Thymus (tissue), 14 donors: ENCODE measurements at places on chromosomes 11 and 22. TPM values are rescaled to one million over a fixed set of nuclear protein-coding genes. Genes with fewer than 3 reads are reported as not detected.

DNA sequence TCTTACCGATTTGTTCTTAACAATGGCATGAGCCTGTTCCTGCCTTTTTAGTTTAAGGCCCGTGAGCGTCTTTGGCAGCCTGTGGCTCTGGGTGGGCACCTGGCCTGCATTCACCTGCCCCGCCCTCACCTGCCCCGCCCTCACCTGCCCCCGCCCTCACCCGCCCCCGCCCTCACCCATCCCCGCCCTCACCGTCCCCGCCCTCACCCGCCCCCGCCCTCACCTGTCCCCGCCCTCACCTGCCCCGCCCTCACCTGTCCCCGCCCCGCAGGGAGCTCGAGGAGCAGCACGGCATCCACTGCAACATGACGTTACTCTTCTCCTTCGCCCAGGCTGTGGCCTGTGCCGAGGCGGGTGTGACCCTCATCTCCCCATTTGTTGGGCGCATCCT is 14.2 kb downstream of the GATD1 start:
- H3K27me3 ChIP-seq = no peaks in the 10 kb centered on the region
- no peaks in the 10 kb centered on the region for H3K4me1 ChIP-seq
- peaks cover 81% of the 10 kb centered on the region for H3K36me3 ChIP-seq
- DNase-seq = no peak
- H3K27ac ChIP-seq = no peak overlapping the region
- H3K4me3 ChIP-seq = no peak overlapping the region

DNA sequence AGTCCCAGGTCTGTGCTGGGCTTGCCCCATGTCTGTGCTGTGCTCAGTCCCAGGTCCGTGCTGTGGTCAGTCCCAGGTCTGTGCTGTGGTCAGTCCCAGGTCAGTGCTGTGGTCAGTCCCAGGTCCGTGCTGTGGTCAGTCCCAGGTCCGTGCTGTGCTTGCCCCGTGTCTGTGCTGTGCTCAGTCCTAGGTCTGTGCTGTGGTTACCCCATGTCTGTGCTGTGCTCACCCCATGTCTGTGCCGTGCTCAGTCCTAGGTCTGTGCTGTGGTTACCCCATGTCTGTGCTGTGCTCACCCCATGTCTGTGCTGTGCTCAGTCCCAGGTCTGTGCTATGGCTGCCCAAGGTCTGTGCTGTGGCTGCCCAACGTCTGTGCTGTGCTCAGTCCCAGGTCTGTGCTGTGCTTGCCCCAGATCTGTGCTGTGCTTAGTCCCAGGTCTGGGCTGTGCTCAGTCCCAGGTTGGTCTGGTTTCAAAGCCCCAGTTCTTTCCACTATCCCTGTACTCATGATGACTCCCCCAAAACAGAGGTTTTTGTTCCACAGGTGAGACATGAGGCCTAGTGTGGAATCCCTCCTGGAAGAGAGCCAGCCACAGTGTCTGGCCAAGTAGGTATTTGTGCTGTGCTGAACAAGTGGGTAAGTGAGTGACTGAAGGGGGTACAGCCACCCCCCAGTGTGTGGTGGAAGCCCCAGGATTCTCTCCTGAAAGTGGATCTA is 34.8 kb downstream of the IRAG1 start:
- DNase-seq = no peak
- no peaks in the 10 kb centered on the region for H3K36me3 ChIP-seq
- H3K27me3 ChIP-seq = no peaks in the 10 kb centered on the region
- no peaks in the 10 kb centered on the region for H3K4me1 ChIP-seq
- no peak overlapping the region for H3K4me3 ChIP-seq
- H3K27ac ChIP-seq = no peak overlapping the region

DNA sequence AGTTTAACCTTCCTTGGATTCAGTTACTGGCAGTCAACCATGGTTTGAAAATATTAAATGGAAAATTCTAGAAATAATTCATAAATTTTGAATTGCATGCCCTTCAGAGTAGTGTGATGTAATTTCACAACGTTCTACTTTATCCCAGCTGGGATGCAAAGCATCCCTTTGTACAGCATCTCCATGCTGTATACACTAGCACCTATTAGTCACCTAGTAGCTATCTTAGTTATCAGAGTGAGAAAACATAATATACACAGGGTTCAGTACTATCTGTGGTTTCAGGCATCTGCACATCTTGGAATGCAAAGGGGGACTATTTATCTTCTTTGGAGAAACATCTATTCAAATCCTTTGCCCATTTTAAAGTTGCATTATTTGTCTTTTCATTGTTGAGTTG is 30.8 kb downstream of the CBL start:
- H3K4me1 ChIP-seq = peaks cover 17% of the 10 kb centered on the region
- H3K4me3 ChIP-seq = no peak overlapping the region
- no peak for DNase-seq

CTSF gene
- 4.7 TPM for total RNA-seq

DNA sequence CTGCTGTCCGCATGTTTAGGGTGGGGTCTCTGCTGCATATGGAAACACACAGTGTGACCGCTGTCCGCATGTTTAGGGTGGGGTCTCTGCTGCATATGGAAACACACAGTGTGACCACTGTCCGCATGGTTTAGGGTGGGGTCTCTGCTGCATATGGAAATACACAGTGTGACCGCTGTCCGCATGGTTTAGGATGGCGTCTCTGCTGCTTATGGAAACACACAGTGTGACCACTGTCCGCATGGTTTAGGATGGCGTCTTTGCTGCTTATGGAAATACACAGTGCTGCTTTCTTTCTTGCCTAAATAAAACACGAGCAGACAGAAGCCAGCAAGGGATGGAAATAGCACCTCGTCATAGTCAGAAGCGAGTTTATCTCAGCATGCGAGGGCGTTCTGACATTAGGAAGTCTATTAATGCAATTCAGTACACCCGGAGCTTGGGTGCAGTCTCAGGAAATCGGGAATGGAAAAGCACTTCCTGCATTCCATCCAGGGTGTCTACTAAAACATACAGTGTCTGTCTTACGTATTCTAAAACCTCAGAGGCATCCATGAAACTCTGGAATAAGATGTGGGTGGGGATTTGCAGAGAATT is 32.6 kb upstream of the TOLLIP start:
- H3K4me3 ChIP-seq = no peak overlapping the region
- no peaks in the 10 kb centered on the region for H3K36me3 ChIP-seq
- H3K27me3 ChIP-seq = peaks cover 30% of the 10 kb centered on the region
- DNase-seq = no peak

ACRV1 gene
- not detected for total RNA-seq

GAL3ST1 gene
- total RNA-seq = 0.09 TPM

DNA sequence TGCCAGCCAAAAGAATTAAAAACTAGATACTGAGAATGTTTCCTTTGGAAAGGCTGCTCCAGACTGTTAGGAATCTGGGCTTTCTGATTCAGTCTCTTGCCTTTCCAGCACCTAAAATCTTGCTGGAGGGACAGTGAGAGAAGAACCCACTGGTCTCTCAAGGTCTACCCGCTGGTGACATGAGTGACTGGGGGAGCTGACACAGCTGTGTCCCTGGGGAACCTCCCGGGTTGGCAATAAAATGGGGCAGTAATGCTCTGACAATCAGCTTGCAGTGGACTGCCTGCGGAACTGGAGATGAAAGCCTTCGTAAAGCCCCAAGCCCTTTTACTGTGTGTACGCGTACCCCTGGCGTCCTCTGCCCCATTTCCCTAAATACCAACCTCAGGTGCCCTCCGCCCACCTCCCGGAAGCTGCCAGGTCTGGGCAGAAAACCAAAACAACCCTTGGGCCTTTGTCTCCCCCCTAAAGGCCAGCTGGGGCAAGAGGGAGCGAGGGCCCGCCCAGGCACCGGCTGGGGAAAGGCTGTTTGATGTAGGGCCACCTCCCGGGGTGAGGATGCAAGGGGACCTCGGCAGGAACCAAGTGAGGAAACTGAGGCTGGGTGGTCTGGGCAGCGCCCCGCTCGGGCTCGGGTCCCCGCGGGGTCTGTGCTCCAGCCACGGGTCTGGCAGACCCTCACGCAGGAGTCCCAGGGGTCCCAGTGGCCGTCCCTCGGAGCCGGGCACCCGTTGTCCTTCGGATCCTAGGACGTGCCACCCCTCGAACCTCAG is 741 bp downstream of the CARS1 start:
- H3K4me1 ChIP-seq = peaks cover 9% of the 10 kb centered on the region
- DNase-seq = no peak
- H3K4me3 ChIP-seq = peak overlapping the region; percentile 89
- no peaks in the 10 kb centered on the region for H3K27me3 ChIP-seq
- H3K27ac ChIP-seq = no peak overlapping the region

- H3K36me3 ChIP-seq = no peaks in the 10 kb centered on the region
- peak overlapping the region; percentile 97 for H3K27ac ChIP-seq
Observed at GRCh38 chr11:86244063-86244521, 461 bp upstream of the EED start.

RIMBP3B gene
- 0.85 TPM for total RNA-seq

GRCh38 chr11:124807201-124807600 is 7.0 kb upstream of the MSANTD2 start:
- no peak overlapping the region for H3K27ac ChIP-seq
- H3K27me3 ChIP-seq = peaks cover 13% of the 10 kb centered on the region
- no peak for DNase-seq
- no peaks in the 10 kb centered on the region for H3K4me1 ChIP-seq
- H3K36me3 ChIP-seq = no peaks in the 10 kb centered on the region
- no peak overlapping the region for H3K4me3 ChIP-seq

DNA sequence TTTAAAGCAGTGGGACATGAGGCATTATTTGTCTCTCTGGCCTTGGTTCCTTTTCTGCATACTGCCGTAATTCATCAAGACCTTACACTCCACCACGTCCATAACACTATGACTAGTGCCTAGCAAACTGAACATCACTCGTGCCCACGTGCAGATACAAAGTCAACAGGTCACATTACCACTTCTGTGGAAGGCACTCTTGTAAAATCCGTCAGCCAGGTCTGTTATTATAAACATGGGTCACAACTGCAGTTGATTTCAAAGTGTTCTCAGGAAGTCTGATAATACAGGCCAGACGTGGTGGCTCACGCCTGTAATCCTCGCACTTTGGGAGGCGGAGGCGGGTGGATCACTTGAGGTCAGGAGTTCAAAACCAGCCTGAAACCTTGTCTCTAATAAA is 14.1 kb downstream of the VSIG10L2 start:
- no peaks in the 10 kb centered on the region for H3K4me1 ChIP-seq
- no peak for DNase-seq
- H3K4me3 ChIP-seq = no peak overlapping the region

DNA sequence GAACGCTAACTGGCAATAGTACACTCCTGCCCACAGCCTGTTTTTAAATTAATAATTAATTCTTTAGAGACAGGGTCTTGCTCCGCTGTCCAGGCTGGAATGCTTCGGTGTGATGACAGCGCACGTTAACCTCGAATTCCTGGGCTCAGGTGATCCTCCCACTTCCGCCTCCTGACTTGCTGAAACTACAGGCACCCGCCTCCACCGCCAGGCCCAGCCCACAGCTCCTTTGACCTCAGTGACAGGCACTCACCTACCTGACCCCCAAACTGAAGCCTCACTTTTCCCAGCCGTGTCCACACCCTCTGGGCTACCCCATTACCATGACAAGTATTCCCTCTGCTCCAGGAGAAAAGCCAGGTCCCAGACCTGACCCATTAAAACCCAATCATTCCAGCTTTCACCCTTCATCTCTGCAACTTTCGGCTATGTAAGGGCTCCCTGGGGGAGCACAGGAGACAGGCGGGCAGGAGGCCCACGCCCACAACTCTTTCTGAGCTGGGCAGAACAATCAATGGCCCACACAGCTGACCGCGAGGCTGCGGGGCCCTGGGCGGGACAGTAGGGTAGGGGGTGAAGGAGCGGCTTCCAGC is 730 bp downstream of the LMNTD2 start:
- H3K36me3 ChIP-seq = peaks cover 3% of the 10 kb centered on the region
- no peak for DNase-seq
- peaks cover 15% of the 10 kb centered on the region for H3K4me1 ChIP-seq
- H3K27ac ChIP-seq = no peak overlapping the region

DNA sequence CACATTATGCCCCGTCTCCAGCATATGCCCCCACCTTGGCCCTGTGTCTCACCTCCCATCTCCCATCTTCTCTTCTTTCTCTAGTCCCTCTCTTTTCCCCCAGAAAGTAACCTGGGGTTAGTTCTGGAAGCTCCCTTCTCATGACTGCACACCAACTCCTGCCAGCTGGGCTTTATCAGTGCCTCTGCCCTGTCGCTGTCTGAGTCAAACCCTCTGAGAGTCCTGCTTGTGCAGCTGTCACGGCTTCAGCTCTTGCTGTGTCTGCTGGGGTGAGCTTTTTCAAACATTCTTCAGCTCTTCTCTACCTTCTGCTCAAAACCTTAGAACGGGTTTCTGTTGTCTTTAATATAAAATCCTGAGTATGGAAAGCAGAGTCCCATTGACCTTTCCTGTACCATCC is 304.5 kb upstream of the B3GAT1 start:
- H3K36me3 ChIP-seq = no peaks in the 10 kb centered on the region
- DNase-seq = no peak
- no peak overlapping the region for H3K27ac ChIP-seq
- H3K4me1 ChIP-seq = no peaks in the 10 kb centered on the region

DNA sequence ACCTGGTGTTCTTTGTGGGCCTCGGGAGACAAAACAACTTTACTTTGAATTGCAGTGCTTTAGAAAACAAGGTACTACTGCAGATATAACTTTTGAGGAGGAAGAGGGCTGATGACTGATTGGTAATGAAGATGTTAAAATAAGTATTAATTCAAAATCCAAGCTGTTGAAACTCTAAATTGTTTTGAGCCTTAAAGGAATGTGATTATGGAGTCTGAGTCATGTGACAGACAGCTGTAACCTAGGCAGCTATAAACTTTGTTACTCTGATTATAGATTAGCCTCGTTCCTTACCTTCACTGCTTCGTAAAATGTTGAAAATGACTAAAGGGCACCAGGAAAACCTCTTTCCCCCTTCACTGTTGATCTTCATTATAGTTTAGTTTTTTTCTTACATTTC is 43.4 kb downstream of the MS4A2 start:
- no peaks in the 10 kb centered on the region for H3K4me1 ChIP-seq
- no peaks in the 10 kb centered on the region for H3K27me3 ChIP-seq
- no peak for DNase-seq
- no peak overlapping the region for H3K27ac ChIP-seq

MIAT gene
- 1.1 TPM for total RNA-seq

DNA sequence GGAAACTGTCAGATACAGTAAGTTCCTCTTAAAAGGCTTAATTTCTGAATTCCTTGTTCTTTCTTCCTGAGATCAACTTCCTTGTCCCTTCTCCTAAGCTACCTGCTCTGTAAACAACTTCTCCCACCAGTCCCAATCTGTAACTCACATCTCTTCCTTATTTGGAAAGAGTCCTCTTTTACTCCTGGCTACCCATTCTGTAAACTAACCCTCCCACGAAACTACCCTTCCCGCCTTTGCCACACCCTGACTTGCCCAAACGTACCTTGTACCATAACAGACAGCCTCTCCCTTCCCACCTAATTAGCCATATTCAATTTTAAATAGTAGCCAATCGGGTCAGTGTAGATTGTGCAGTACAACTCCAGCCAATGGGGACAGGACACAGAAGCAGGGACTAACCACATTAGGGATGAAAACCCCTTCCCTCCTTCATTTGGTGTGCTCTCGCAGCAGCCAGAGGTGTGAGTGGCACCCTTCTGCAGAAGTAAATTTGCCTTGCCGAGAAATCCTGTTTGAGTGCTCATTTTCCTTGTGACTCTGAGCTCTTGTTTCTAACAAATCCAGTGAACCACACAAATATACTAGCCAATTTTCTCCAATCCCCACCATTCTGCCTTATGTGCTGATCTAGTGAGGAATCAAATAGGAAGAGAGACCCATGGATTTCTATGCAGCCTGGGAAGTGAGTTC is 49.5 kb downstream of the ZNF280B start:
- H3K27me3 ChIP-seq = peaks cover 4% of the 10 kb centered on the region
- H3K4me1 ChIP-seq = no peaks in the 10 kb centered on the region
- no peak overlapping the region for H3K27ac ChIP-seq
- no peaks in the 10 kb centered on the region for H3K36me3 ChIP-seq
- no peak for DNase-seq
- no peak overlapping the region for H3K4me3 ChIP-seq
